ENCODE measurements at places on chromosomes 6 and 20. TPM values are rescaled to one million over a fixed set of nuclear protein-coding genes. Genes with fewer than 3 reads are reported as not detected.

RCAN2 gene
- 6.7 TPM for total RNA-seq

DNA sequence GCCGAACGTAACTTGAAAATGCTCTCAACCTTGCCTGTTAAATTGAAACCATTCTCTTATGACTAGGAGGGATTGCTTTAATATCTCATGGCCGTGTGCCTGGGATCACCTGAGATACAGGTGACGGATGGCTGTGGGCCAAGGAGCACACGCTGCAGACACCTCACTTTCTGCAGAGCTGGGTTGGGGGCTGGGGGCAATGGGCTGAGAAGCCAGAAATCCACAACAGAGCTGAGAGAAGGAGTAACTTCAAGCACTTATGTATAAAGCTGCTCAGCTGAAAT, 170.9 kb downstream of the DTNBP1 start:
- DNase-seq = no peak

- no peak for DNase-seq
These were observed 199.2 kb downstream of the MAFB start for GRCh38 chr20:40489886-40490285.

SLC22A3 gene
- 8.6 TPM for total RNA-seq

GRCh38 chr6:169144356-169144755, 109.3 kb downstream of the THBS2 start:
- no peak for DNase-seq

RBBP8NL gene
- total RNA-seq = not detected

- DNase-seq = no peak
These were observed 91.2 kb upstream of the EXOC2 start for GRCh38 chr6:783966-784735.

LY6G6D gene
- total RNA-seq = not detected

ABT1 gene
- 12.0 TPM for total RNA-seq

- no peak for DNase-seq
These were observed 66.8 kb upstream of the RSPO3 start for GRCh38 chr6:127051571-127052260.

GPR6 gene
- total RNA-seq = not detected

DNA sequence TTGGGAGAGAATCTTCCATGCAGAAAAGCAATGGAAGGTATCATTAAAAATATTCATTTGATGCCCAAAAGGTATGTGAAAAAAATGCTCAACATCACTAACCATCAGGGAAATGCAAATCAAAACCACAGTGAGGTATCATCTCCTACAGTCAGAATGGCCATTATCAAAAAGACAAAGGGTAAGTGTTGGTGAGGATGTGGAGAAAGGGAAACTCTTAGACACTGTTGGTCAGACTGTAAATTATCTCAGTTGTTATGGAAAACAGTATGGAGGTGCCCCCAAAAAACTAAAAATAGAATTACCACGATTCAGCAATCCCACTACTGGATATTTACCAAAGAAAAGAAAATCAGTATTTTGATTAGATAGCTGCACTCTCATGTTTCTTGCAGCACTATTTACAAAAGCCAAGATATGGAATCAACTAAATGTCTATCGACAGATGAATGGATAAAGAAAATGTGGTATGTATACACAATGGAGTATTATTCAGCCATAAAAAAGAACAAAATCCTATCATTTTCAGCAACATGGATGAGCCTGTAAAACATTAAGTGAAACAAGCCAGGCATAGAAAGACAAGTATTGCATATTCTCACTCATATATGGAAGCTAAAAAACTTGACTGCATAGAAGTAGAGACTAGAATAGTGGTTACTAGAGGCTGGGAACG, 84.0 kb downstream of the DTNBP1 start:
- no peak for DNase-seq

EYS gene
- 0.48 TPM for total RNA-seq

DNA sequence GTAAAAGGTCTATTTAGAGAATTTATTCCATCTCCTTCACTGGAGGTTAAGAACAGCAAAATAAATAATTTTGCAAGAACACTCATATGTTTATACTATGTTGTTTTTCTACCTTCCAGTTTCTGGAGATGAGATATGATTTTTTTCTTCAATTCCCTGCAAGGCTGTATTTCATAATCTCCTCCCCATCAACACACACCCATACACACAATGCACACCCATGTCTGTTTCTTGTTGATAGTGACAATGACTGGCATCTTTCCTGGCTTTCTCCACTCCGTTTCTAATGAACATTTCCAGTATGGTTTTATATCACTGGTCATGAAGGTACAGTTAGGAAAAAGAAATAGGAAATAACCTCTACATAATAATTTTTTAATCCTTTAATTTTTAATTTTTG, 202.1 kb downstream of the ARHGAP18 start:
- DNase-seq = no peak
